ENCODE measurements at places on chromosomes 12 and 14. TPM values are rescaled to one million over a fixed set of nuclear protein-coding genes. Genes with fewer than 3 reads are reported as not detected.
A peak's percentile ranks its signal among the peaks of the same experiment; 100 is the strongest.

The HHIPL1 gene
- 6.4 TPM for total RNA-seq

The AKAP5 gene
- total RNA-seq = 31.7 TPM

DNA sequence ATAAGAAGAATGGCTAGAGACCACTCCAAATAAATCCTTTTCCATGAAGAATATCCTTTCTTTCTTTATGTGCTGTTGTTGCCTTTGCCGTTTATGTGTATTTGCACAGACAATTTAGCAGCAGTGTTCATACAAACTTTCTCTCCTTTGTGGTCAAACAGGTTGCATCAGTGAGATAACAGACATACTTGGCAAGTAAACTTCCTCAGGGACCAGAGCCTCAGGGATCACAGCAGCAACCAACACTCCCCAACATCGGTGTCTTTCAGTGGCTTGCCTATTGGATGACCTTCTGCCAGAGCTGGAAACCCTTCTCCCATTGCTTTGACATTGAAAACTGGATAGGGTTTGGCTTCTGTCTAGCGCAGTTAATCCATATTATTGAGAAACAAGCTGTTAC lies 252.2 kb downstream of the BTG1 start:
- DNase-seq = no peak

DNA sequence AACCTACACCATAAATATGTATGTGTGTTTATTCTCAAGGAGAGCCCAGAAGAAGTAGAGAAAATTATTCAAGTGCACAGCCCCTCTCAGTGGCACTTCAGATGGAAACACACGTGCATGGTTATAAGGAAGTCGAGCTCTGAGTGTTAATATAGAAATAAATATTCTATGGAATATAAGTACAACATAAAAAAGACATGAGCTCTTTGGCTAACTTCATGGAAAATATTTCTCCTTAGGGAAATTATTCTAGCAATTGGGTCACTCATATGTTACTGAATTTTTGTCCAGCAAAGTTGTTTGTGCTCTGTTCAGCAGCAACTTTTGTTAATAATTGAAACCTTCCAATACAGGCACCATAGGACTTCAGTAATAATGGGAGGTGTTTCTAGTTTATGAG lies 939.0 kb downstream of the LRFN5 start:
- no peak for DNase-seq

DNA sequence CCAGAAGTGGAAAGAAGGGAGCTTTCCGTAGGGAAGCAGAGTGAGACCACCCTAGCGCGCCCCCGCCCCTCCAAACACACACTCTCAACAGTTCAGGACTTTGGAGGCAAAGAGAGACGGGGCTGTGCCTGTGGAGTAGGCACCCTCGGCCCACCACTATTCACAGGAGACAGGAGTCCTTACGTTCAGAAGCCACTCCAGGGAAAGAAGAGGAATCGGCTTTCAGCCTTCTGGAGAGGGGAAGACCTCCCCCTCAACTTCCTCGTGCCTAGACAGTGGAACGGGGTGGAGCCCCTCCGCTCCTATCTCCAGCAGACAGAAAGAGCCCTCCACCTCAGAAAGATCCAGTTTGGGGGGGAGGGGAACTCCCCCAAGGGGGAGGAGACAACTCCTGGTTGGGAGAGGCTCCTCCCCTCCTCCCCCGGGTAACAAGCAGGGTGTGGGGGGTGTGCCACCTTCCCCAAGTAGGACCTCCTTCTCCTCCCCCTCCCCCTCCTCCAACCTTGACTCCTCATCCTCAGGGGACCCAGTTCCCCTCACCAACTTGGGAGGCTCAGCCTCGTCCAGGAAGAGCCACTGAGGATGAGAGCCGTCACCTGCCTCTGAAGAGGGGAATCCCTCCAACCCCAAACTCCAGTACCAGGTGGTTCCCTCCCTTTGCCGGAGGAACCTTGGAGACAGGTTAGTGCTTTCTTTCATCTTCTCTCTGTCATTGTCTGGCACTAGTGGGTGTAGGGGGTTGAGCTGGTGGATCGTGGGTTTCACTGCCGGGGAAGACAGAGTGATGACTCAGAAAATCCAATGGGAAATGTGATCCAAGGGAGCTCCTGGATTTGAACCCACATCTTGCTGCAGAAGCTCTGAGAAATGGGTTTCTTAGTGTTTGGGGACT lies 883 bp downstream of the FOXJ2 start:
- DNase-seq = no peak

DNA sequence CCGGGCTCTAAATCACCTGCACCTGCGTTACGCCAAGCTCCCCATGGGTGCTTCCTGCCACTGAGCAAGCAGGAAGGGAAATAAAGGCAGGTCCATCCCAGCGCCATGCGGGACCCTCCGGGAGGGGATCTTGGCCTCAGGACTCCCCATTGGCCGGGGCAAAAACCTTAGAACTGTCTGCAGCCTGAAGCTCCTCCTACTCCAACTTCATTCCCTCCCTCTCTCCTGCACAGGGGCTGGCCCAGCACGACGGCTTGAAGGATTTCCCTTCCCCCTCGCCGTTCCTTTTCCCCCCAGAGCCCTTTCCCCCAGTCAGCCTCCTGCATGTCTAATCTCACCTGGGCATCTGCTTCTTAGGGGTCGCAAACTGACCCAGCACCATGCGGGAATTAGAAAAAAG lies 137.2 kb upstream of the NCOR2 start:
- DNase-seq = no peak

DNA sequence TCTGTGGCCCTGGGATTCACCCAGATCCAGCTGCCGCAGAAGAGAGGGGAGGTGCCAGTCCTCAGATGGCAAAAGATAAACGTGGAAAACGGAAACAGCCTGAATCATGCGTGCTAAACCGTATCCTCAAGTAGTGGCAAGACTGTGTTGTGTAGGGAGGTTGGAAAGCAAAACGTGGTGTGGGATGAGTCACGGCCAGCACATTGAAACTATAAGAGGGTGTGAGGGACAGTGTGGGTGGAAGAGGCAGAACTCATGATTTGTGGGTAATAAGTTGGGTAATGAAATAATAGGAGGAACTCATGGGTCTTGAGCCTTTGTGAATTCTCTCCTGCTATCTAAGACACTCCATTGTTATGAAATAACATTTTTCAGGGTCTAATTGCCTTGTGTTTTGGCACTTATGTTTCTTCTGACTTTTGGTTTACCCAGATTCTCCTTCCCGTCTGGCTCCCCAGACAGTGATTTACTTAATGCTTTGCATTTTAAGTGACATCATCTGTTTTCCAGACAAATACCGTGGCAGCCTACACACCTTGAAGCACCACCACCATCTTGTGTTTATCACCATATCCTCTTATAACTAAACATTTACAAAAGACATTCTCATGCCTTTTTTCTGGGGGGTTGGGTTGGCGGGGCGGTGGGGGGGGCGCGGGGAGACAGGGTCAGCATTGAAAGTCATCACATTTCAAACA lies 62.3 kb upstream of the PTCSC3 start:
- no peak for DNase-seq

DNA sequence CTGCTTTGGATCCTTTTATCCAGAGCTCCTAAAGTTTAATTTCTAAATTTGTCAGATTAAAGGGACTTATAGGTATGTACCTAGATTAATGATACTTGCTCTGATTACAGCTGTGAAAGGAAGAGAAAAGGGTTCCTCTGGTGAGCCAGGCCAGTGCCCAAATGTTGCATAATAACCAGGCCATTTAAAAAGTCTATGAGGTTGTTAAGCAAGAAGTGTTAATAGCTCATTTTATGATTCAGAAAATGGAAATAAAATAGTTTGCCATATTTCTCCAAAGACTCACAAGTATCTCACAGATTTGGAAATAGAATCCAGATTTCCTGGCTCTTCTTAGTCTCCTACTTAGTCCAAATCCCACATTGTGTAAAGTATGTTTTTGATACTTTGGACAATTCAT lies 67.6 kb downstream of the SLC38A6 start:
- no peak for DNase-seq

GRCh38 chr12:52243259-52243855 lies 10.3 kb downstream of the KRT7 start:
- no peak for DNase-seq

DNA sequence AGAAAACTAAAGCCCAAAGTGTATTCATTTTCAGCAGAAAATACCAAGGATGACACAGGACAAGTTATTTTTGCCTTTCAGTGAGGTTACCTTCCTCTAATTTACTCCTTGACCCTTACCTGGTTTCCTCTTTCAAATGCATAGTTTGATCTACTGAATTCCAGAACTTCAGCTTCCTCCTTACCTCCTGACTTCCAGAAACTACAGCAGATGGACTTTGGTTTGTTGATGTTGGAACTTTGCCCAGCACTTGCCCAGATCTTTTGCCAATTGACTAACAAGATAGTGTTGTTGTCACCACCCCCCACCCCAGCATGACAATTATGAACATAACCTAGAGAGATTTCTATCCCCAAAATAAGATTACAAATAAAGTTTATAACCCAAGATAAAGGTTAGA lies 63.2 kb downstream of the NAV3 start:
- no peak for DNase-seq

- DNase-seq = peak; percentile 37
Observed at GRCh38 chr12:51823875-51824565, 24.5 kb downstream of the FIGNL2 start.

GRCh38 chr12:31315784-31316465 lies 10.0 kb downstream of the SINHCAF start:
- no peak for DNase-seq

DNA sequence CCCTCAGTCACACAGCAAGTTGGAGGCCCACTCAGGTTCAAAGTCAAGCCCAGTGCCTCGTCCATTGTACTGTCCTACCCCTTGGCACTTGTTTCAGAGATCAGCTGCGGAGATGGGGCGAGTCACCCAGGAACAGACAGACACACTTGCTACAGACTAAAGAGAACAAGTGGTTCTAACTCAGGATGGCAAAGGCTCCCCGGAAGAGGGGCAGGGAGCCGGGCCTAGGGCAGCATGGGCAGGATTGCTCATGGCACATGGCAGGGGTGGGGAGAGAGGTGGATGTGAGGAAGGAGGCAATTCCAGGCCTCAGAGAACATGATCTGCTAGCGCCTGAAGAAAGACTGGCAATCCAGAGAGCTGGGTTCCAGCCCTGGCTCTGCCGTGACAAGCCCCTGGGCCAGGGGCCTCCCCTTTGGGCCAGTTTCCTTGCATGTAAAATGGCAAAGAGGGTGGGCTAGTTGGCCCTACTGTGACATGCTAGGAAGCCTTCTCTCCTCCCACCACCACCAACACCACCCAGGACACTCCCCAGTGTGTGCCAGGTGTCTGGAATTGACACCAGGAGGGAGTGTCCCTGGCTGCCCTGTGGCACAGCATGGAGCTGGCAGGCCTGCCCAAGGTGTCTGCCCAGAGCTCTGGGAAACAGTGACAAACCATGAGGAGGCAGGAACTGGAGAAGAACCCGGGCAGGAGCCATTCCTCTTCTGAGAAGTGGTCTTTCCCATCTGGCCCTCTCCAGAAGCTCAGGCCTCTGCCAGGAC lies 24.0 kb upstream of the IRF2BPL start:
- DNase-seq = no peak

DNA sequence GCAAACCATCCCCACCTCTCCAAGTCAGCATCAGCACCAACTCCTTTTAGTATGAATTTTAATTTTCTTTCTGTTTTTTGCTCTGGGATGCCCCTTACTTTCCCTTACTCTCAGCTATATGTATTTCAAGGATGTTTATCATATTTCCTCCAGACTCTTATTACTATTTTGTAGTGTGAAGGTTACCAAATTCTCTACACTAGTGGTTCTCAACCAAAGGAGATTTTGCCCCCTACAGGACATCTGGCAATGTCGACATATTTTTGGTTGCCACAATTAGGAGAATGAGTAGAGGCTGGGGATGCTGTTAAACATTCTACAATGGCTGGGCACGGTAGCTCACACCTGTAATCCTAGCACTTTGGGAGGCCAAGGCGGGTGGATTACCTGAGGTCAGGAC lies 29.1 kb upstream of the SOS2 start:
- no peak for DNase-seq
